ENCODE measurements at places on chromosomes 2 and 18.

DNA sequence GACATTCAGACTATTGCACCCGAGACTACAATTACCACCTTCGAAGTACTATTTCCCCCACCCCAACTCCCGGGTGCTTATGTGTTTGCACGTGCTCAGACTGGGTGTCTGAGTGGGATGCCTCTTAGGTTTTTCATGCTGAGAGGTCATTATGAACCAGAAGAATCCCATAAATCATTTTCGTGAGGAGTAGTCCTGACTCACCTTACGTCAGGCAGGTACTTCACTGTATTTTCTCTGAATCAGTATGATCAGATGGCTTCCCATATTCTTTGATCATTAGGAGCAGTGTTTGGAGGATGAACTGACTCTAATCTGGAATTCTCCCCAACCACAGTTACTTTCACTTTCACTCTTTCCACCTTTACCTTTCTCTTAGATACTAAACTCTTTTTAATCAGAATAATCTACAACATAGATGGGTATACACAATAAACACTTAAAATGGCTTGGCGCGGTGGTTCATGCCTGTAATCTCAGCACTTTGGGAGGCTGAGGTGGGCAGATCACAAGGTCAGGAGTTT is 38.4 kb upstream of the STAT4 start:
- DNase-seq = no peak

DNA sequence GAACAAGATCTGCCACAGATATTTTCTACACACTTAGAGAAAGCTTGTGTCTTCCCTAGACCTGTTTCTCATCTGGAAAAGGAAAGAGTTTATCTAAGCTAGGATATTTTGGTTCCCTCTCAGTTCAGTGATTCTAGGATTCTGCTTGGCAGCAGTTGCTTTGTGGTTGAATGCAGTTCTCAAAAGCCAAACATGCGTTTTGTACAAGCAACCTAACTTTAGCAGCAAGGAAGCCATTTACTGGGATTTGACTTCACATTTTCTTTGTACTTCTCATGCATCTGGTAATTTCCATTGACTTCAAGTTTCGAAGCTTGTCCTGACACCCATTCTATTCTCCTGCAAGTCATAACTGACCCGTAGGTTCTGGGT is 33.3 kb downstream of the VSNL1 start:
- DNase-seq = no peak

DNA sequence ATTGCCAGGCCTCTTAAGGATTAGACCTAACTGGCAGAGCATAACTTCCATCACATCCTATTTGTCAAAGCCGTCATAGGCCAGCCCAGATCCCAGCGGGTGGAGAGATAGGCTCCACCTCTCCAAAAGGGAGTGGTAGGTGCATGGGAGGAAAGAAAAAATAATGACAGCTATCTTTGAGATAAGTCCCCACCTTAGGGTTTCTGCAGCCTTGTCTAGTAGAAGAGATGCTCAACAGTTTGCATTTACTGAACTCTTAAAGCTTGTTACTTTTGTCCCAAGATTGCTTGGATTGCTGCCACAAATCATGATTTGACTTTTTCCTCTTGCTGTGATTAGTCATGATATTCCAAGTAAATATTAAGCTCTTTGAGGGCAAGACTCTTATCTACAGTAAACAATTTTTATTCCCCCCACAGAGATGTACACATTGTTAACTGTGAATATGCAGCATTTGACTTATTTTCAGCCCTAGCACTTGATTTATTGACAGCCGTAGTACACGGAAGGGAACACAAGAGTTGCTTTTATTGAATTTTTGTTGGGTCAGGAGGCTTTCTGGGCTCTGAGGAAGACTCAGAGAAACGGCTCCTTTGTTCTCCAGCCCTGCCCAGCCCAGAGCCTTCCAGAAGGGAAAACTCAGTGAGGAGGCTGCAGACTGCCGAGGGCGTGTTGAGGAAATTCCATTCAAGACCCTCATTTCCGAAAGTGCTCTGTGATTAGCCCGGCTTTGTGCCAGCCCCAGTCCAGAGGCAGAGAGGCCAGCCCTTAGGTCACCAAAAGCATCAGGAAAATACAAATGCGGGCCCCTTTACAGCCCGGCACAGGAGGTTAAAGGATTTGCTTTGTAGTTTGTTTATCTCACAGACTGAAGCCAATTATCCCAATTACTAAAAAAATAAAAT is 75.5 kb upstream of the ZNF532 start:
- peak; percentile 63 for DNase-seq

GRCh38 chr2:12352889-12353288 is 363.8 kb upstream of the TRIB2 start:
- no peak for DNase-seq

GRCh38 chr2:74384051-74384450 is 3.9 kb upstream of the DCTN1 start:
- DNase-seq = no peak

GRCh38 chr18:40944576-40944975 is 1010.5 kb upstream of the PIK3C3 start:
- no peak for DNase-seq

- no peak for DNase-seq
Observed at GRCh38 chr2:209470466-209470865, 46.6 kb downstream of the MAP2 start.

- DNase-seq = no peak
Observed at GRCh38 chr2:33531549-33532059, 55.2 kb downstream of the RASGRP3 start.

- DNase-seq = no peak
Observed at GRCh38 chr2:112794131-112794733, 9.9 kb upstream of the IL1A start.

- no peak for DNase-seq
Observed at GRCh38 chr2:137202318-137202717, 437.0 kb downstream of the THSD7B start.

DNA sequence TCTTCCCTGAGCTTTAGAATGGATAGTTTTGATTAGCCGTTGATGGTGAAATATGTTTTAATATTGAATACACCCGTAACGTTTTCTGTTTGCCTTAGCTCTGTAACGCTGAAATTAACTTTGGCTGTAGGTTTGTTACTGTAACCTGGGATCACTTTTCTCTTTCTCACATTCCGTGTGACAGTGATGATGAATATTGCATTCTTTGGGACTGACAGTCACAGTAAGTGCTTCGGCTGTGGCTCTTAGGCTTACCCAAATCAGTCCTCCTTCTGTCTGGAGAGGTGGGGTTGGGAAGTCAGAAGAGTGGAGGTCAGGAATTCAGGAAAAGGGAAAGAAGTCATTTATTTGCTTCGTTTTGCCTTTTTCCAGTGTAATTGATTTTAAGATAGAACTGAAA is 18.0 kb downstream of the RMC1 start:
- no peak for DNase-seq

GRCh38 chr2:71938108-71938507 is 209.6 kb downstream of the CYP26B1 start:
- no peak for DNase-seq

GRCh38 chr2:132980304-132980703 is 310.3 kb upstream of the LYPD1 start:
- no peak for DNase-seq

DNA sequence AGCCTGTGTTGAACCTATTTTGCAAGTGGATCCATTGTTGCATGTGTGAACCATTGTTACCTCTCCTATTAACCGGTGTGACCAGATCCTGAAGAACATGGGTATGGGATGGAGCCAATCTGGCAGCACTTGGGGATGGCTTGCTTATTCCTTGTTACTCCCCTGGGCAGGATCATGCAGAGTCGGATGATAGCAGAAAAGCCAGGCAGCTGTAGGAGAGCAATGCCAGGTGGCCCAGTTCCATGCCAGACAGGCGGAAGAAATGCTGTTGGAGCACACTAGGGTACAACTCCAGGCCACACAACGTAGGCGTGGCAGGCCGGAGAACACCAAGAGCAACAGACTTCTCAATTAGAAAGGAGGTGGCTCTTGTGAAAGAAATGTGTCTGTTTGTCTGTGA is 16.3 kb upstream of the MYO1B start:
- DNase-seq = no peak

GRCh38 chr2:20666304-20667150 is at the start of gene GDF7:
Gene GDF7 (plus strand): TSS chr2:20667144. CDS start chr2:20667240, 96 bp downstream.
- DNase-seq = no peak

GRCh38 chr18:42414756-42415454 is 459.9 kb downstream of the PIK3C3 start:
- no peak for DNase-seq

GRCh38 chr2:156321243-156321904 is 11.1 kb downstream of the NR4A2 start:
- DNase-seq = no peak

GRCh38 chr2:165078913-165079312 is 123.6 kb upstream of the SLC38A11 start:
- DNase-seq = no peak

GRCh38 chr2:29147963-29148362 is 32.7 kb downstream of the CLIP4 start:
- DNase-seq = no peak

- DNase-seq = no peak
Observed at GRCh38 chr2:51031021-51031780, 731 bp downstream of the NRXN1 start.

- no peak for DNase-seq
Observed at GRCh38 chr2:13195270-13195669, 478.5 kb downstream of the TRIB2 start.

- no peak for DNase-seq
Observed at GRCh38 chr18:45357686-45358470, 257.4 kb upstream of the SLC14A2 start.

DNA sequence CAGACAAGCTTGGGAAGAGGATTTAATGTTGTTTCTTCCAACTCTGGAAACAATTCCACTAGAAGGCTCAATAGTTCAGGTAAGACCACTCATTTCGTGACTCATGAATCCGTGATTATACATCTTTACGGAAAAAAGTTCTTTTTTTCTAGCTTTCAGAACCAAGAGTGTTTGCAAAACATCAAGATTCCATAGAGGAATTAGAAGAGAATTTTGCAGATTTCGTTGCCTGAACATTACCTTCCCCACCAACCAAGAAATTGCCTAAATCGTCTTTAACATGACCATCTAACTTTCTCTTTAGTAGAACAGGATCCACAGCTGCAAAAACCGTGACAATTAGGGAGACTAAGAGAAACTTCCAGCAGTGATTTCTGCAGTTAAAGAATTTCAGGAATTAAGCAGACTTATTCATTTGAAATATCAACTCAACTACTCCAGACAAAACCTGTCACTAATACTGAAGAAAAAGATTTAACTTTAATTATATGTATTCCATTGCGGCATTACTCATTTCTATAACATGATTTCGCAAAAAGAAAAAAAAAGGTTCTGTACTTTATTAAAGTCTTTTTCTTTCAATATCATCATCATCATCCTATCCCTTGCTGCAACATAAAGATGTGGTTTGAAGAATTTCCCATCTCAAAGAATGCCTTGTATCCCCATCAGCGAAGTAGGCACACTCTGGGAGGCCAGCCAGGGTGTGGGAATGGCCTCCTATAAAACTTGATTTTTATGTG is 1.9 kb upstream of the NAB1 start:
- no peak for DNase-seq

DNA sequence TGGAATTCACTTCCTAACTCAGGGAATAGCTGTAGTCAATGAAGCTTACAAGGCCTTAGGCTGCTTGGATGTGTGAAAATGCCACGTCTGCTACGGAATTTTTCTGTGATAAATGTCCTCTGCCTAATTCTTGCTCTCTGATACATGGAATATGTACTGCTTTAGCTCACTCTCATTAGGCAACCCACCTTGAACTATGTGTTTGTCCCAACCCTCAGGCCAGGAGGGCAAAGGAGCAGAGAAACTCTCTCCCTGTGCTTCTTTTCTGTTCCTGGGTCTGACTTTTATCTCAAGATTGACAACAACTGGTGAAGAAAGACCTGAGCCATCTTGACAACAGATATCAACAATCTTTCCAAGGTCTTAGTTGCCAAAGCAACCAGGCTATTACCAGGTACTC is 143.9 kb downstream of the GCA start:
- no peak for DNase-seq

Measured in C1 segment of cervical spinal cord (tissue), 14 donors.